ENCODE measurements at places on chromosomes 12 and 14. TPM values are rescaled to one million over a fixed set of nuclear protein-coding genes. Genes with fewer than 3 reads are reported as not detected.

The JPH4 gene
- polyA plus RNA-seq = 22.1 TPM

The RPGRIP1 gene
- 0.15 TPM for polyA plus RNA-seq

The JAG2 gene
- 0.78 TPM for polyA plus RNA-seq

The VDR gene
- polyA plus RNA-seq = 1.1 TPM

The E2F7 gene
- 0.45 TPM for polyA plus RNA-seq

The BCL2L14 gene
- polyA plus RNA-seq = not detected

The CACNA2D4 gene
- 2.1 TPM for polyA plus RNA-seq

The AQP5 gene
- polyA plus RNA-seq = not detected

DNA sequence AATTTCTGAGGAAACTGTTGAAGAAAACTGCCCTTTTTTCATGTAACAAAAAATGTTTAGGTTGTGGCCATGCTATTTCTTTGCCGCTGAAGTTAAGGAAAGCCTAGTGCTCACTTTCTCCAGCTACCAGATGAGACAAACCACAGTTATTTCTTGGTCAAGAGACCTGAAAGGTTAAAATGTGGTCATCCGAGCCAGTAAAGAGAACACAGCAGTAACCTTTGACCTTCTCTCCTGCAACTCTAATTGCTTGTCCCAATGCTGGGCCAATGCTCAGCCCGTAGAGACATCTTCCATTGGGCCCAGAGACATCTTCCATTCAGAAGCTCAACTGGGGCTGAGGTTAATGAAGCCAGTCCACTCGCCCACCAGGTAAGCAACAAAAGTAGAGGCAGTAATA lies 109.8 kb upstream of the CPSF6 start:
- no peaks in the 10 kb centered on the region for H3K36me3 ChIP-seq
- no peak overlapping the region for H3K27ac ChIP-seq
- H3K4me1 ChIP-seq = peaks cover 10% of the 10 kb centered on the region
- no peak for DNase-seq

GRCh38 chr12:49413796-49414195 lies 46.5 kb downstream of the SPATS2 start:
- no peak overlapping the region for H3K27ac ChIP-seq
- no peaks in the 10 kb centered on the region for H3K27me3 ChIP-seq
- no peaks in the 10 kb centered on the region for H3K36me3 ChIP-seq

DNA sequence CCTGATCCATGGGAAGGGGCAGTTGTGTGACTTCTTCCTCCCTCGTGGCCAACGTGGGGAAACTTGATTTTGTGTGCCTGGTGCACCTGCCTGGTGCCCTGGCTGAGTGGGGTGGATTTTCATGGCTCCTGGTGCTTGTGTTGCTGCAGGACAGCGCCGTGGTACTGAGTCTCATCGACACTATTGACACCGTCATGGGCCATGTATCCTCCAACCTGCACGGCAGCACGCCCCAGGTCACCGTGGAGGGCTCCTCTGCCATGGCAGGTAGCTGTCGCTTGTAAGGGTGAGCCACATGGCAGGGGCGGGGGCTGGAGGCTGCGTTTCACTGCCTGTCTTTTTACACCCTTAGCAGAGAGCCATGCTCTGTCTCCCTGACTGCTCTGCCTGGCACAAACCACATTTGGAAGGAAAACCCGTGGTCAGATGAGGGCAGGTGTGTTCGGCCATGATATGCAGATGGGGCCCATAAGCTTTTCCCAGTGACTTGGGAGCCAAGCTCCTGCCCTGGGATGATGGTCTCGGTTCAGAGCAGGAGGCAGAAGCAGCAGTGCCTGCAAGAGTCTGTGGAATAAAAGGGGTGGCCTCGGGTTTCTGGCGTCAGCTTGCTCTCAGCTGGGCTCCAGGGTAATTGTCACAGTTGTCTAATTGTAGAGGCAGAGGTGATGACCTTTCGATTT lies 49.5 kb downstream of the ADGRD1 start:
- H3K4me3 ChIP-seq = no peak overlapping the region
- H3K4me1 ChIP-seq = no peaks in the 10 kb centered on the region
- no peak overlapping the region for H3K27ac ChIP-seq
- no peaks in the 10 kb centered on the region for H3K27me3 ChIP-seq
- H3K36me3 ChIP-seq = no peaks in the 10 kb centered on the region

DNA sequence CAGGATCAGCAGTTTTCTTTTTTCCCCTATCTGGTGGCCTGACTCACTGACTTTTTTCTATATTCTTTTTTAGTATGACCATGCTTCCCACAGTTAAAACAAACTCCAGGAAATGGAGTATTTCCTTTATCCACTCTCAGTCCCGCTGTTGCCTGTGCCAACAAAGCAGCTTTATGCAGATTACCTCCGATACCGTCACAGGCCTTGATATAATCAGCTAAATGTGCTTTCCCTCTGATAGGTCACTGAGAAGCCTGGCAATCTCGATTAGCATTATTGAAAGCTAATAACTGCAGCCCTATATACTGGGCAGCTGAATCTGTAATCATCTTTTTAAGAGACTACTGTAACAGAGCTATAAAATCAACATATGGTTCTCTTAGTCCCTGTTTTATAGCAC lies 243.6 kb downstream of the KIF21A start:
- no peaks in the 10 kb centered on the region for H3K36me3 ChIP-seq
- no peaks in the 10 kb centered on the region for H3K27me3 ChIP-seq
- no peak overlapping the region for H3K27ac ChIP-seq
- H3K4me1 ChIP-seq = no peaks in the 10 kb centered on the region
- no peak overlapping the region for H3K4me3 ChIP-seq

- H3K36me3 ChIP-seq = no peaks in the 10 kb centered on the region
- no peaks in the 10 kb centered on the region for H3K4me1 ChIP-seq
- no peak overlapping the region for H3K4me3 ChIP-seq
- H3K27ac ChIP-seq = no peak overlapping the region
- no peaks in the 10 kb centered on the region for H3K27me3 ChIP-seq
Measured at GRCh38 chr12:119931402-119931801, 54.3 kb upstream of the CIT start.

DNA sequence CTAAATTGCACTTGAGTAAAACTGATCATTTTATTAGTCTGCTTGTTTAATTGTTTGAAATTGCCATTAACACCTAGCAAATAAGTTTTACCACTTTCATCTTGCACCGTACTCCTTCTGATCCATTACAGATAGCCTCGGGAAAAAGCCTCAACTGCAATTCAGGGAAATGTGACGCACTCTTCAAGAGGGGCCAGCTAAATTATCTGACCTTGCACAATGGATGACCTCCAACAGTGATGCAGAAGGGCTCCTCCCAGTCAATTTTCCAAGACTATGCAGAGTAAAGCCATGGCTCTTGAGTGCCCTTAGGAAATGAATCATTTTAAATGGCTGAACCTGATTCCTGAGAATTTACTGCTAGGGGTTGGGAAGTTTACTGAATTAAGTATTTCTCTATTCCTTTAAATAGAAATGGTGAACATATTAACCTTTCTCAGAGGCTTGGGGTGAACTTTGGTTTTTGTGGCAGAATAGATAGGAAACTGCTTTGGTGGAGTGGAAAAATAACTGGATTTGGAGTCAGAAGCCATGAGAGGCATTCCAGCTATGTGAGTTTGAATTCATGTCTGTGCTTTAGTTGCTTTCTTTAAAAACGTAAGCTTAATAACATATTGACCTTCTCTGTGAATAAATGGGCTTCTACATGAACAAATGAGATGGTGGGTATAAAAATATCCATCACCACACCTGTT lies 64.8 kb upstream of the OVCH1 start:
- H3K27me3 ChIP-seq = no peaks in the 10 kb centered on the region
- no peak for DNase-seq
- no peak overlapping the region for H3K27ac ChIP-seq
- peaks cover 30% of the 10 kb centered on the region for H3K4me1 ChIP-seq
- H3K4me3 ChIP-seq = no peak overlapping the region

DNA sequence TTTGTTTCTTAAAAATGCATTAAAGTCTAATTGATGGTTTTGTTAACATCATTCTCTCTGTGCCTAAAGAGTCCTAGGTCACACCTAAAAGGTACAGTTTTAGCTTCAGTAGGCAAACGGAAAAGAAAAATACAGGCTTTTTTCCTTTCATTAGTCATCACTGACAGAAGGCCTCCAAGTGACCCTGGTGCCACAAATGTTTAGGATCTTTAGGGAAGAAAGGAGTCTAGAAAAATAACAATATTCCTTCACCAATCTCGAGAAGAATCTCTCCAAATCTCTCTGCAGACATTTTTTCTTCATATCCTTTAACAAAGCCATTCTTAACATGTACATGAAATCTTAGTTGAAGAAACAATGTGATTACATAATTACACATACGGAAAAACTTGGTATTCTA lies 2.0 kb downstream of the DENND5B start:
- no peak for DNase-seq
- H3K4me3 ChIP-seq = peak overlapping the region; percentile 95
- H3K4me1 ChIP-seq = peaks cover 7% of the 10 kb centered on the region
- H3K27me3 ChIP-seq = no peaks in the 10 kb centered on the region
- peak overlapping the region; percentile 99 for H3K27ac ChIP-seq

GRCh38 chr12:10158406-10158805 lies 13.5 kb downstream of the OLR1 start:
- H3K4me1 ChIP-seq = no peaks in the 10 kb centered on the region
- no peak overlapping the region for H3K4me3 ChIP-seq
- H3K36me3 ChIP-seq = no peaks in the 10 kb centered on the region
- no peak for DNase-seq

DNA sequence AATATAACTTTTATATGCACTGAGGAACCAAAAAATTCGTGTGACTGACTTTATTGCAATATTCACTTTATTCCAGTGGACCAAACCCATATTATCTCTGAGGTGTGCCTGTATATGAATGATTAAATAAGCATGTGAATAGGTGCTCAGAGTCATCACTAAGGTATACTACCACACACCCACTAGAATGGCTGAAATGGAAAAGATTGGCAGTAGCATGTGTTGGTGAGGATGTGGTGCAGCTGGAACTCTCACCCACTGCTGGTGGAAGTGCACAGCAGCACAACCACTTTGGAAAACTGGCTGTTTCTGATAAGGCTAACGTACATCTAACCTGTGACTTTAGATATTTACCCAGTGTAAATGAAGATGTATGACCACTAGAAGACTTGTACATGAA lies 36.8 kb downstream of the GOLGA5 start:
- H3K27me3 ChIP-seq = no peaks in the 10 kb centered on the region
- H3K4me3 ChIP-seq = no peak overlapping the region
- no peaks in the 10 kb centered on the region for H3K4me1 ChIP-seq
- no peak overlapping the region for H3K27ac ChIP-seq

- DNase-seq = no peak
- H3K4me3 ChIP-seq = no peak overlapping the region
- H3K27ac ChIP-seq = no peak overlapping the region
- H3K4me1 ChIP-seq = no peaks in the 10 kb centered on the region
- no peaks in the 10 kb centered on the region for H3K36me3 ChIP-seq
Measured at GRCh38 chr14:21846227-21846885, 172.7 kb upstream of the OR4E1 start.

GRCh38 chr12:92602476-92602875 lies 100.3 kb upstream of the PLEKHG7 start:
- peaks cover 3% of the 10 kb centered on the region for H3K4me1 ChIP-seq
- H3K4me3 ChIP-seq = no peak overlapping the region
- H3K27ac ChIP-seq = no peak overlapping the region
- H3K36me3 ChIP-seq = no peaks in the 10 kb centered on the region
- DNase-seq = no peak

- H3K4me1 ChIP-seq = peaks cover 23% of the 10 kb centered on the region
- no peak overlapping the region for H3K4me3 ChIP-seq
- H3K36me3 ChIP-seq = no peaks in the 10 kb centered on the region
- H3K27ac ChIP-seq = no peak overlapping the region
Measured at GRCh38 chr14:81519200-81520011, 14.2 kb downstream of the SEL1L start.

DNA sequence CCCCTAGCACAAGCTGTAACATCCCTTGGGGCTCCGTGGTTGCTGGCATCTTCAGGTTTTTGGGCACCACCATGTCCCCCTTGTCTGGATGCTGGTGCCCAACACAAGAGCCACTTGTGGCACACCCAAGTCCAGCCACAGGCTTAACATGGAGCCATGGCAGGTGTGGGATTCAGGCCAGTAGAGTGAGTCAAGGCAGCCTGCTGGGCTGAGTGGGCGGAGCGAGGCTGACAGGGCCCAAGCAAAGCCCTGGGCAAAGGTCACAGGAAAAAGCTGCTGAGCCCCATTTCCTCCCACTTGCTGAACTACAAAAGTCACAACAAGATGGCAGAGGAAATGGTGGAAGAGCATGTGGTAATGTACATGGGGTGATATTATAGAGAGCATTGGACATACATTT lies 950.7 kb upstream of the FLRT2 start:
- H3K27me3 ChIP-seq = no peaks in the 10 kb centered on the region
- no peak overlapping the region for H3K4me3 ChIP-seq
- no peak for DNase-seq
- H3K27ac ChIP-seq = no peak overlapping the region

DNA sequence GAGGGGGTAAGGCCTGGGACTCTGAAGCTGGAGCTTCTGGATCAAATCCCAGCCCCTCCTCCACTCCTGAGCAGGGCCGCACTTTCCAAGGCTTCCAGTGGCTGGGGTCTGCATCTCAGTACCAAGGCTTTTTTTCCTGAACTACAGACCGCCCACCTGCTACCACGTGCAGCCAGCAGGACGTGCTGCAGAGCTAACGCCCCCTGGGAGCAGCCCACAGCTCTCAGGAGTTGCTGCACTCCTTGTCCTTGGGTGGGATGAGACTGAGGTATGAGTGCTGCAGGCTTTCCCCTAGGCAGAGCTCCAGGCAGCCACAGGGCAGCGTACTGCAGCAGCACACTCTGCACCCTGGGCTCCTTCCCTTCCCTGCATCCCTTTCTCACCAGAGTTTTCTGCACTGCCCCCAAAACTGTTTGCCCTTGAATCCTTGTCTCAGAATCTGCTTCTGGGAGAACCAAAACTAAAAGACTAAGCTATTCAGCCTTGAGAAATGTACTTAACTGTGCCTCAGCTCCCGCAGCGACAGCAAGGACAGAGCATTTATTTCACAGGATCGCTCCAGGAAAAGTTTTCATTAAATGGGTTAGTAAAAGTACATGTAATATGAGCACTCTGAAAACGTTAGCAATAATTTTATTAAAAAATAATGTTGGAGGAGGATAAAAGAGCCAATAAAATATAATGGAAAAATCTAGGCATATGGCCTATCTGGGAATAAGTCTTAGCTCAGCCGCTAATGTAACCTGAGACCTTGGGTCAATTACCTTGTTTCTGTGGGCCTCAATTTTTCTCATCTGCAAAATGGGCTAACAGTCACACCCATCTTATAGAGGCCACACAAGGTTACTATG lies 25.5 kb downstream of the RBM19 start:
- no peaks in the 10 kb centered on the region for H3K27me3 ChIP-seq
- no peaks in the 10 kb centered on the region for H3K4me1 ChIP-seq
- DNase-seq = no peak
- no peaks in the 10 kb centered on the region for H3K36me3 ChIP-seq

- no peaks in the 10 kb centered on the region for H3K36me3 ChIP-seq
- no peaks in the 10 kb centered on the region for H3K27me3 ChIP-seq
- H3K27ac ChIP-seq = no peak overlapping the region
- no peak for DNase-seq
Measured at GRCh38 chr12:34390171-34390841, 368.0 kb downstream of the ALG10 start.

DNA sequence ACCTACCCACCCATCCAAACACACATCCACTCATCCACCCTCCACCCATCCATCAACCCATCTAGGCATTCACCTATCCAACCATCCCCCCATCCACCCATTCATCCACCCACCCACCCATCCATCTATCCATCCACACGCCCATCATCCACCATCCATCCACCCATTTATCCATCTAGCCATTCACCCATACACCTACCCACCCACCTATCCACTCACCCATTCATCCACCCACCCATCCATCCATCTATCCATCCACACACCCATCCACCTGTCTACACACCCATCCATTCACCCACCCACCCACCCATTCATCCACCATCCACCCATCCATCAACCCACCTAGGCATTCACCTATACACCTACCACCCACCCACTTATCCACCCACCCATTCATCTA lies 72.6 kb upstream of the GALNT9 start:
- no peaks in the 10 kb centered on the region for H3K36me3 ChIP-seq
- no peaks in the 10 kb centered on the region for H3K27me3 ChIP-seq
- DNase-seq = no peak

Measured in ovary (tissue), 10 donors.